Endothelial cell of umbilical vein (primary cell): ENCODE measurements at places on chromosomes 7 and 10.

DNA sequence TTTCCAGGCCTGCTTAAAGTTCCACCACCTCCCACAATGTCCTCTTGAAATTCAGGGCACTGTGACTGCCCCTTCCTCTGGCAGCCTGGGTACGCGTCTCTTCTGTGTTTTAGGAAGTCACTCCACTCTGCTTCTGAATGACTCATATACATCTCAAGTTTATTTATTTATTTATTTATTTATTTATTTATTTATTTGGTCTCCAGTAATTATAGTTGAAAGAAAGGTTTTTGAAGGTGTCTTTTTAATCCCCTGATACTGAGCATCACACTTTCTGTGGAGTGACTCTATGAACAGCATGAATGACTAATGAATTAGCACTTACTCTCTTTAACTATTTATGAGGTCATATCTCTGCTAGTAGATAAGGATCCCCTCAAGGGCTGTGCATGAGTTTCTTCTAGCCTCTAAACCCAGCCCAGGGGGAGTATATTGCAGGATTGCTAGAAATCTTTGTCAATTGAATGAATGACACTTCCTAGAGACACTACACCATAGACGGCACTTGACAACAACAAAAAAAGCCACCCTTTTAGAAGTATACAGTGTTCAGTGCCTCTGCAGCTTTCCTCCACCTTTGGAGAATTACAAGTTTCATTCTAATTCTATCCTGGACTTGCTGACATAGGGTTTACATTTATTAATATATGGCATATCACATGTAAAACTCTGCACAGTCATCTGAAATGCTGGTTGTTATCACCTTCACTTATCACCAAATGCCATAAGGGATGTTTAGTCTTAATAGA is 2.1 kb downstream of the MACC1 start:
- DNase-seq: no peak

DNA sequence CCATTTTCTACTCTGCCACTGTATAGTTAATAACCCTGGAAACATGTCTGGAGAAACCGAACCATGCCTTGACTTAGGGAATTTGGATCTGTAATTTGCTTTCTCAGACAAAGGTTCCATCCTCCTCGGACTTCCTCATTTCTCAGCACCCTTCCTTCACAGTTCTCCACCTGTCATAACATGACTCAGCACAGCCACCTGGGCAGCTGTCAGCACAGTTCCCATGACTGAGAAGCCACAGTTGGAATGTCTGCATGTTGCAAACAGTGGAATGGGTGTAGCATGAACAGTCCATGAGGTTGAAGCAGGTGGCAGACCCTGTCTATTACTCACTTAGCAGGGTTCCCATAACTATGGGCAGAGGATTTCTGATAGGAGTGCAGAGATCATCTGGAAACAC is 634 bp upstream of the OR9A4 start:
- no peak for DNase-seq

GRCh38 chr7:75875113-75876080 is 3.4 kb upstream of the RHBDD2 start:
- no peak for DNase-seq

GRCh38 chr7:94440451-94441039 is 45.9 kb downstream of the COL1A2 start:
- no peak for DNase-seq

DNA sequence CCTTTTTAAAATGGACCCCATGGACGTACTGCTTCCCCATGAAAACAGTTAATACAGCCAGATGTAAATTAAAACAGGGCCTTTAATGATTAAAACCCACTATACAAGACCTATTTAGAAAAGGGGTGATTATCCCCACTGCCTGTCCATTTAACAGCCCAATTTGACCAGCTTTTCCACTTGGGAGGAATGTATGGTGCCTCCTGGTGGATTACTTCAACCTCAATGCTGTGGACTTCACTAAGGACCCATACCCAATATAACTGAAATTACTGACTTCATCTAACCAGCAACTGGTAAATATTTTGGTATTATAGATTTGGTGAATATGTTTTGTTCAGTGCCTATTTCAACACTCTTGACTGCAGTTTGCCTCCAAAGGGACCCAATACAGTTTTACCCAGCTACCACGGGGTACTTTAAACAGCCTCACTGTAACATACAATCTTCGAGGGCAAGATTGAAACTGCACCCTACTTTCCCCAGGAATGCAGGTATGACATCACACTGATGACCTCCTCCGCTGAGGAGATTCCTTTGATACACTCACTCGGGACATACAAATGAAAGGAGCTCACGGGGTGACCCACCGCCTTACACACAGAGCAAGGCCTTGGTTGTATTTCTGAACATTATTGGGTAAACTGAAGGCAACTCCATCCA is 192.8 kb downstream of the DNAJC1 start:
- no peak for DNase-seq

DNA sequence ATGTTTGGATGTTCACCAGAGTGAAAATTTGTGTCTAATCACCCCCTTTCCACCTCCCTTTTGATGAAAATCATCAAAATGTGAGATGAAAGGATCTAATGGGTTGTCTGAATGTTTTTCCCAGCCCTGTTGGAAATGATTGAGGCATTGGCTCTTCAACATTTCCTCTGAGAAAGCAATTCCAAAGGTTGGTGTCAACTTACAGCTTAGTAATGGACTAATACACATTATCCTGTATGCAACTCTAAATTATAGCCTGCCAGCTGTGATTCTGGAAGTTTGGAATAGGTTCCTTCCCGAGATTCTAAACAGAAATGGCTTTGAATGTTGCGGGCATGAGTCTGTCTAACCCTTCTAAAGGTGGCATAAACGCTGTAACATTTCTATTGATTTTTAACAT is 152.9 kb downstream of the DYNC1I1 start:
- DNase-seq: no peak
